ENCODE measurements at places on chromosomes 11 and 22. TPM values are rescaled to one million over a fixed set of nuclear protein-coding genes. Genes with fewer than 3 reads are reported as not detected.
A peak's percentile ranks its signal among the peaks of the same experiment; 100 is the strongest.

DNA sequence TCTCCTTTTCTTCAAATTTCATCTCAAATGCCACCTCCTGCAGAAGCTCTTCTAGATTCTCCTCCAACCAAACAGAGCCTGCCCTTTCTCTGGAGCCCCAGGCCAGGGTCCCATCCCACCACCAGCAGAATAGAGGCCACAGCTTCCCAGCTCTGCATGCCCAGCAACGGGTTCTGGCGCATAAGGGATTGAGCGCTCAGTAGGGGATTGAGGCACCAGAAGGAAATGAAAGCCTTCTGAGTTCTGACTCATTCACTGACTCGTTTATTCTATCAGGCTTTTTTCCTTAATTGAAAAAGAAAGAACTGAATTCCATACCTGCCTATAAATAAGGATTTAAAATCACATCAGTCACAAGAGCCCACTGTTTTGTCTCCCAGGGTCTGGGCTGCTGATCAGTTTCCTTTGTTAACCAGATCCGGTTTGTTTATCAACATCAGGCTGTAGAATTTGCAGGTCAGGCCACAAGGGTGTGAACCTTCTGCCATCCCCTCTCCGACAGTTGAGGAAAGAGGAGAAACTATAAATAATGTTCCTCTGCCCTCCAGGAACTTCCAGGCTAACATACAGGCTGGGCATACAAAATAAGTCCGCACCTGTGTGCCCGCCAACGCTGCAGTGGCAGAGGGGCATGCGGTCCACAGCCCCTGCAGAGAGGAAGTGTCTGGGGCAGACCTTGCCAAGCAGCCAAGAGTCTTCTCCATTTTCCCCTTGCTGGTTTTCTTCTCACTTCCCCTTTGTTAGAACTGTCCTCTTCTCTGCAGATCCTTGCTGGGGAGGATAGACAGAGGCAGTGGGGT lies 63.5 kb upstream of the PRDM11 start:
- no peaks in the 10 kb centered on the region for H3K27me3 ChIP-seq
- H3K27ac ChIP-seq: peak overlapping the region; percentile 44
- DNase-seq: peak; percentile 69
- no peak overlapping the region for H3K4me3 ChIP-seq
- H3K36me3 ChIP-seq: no peaks in the 10 kb centered on the region

- H3K4me3 ChIP-seq: no peak overlapping the region
- peak; percentile 83 for DNase-seq
- no peaks in the 10 kb centered on the region for H3K36me3 ChIP-seq
- no peak overlapping the region for H3K27ac ChIP-seq
Measured at GRCh38 chr11:32809313-32809712, 14.9 kb upstream of the CCDC73 start.

Gene HOATZ
- polyA plus RNA-seq: not detected

GRCh38 chr11:78748918-78749690 lies 174.4 kb upstream of the NARS2 start:
- no peaks in the 10 kb centered on the region for H3K27me3 ChIP-seq
- no peaks in the 10 kb centered on the region for H3K36me3 ChIP-seq
- no peaks in the 10 kb centered on the region for H3K4me1 ChIP-seq
- H3K4me3 ChIP-seq: no peak overlapping the region
- no peak overlapping the region for H3K27ac ChIP-seq

DNA sequence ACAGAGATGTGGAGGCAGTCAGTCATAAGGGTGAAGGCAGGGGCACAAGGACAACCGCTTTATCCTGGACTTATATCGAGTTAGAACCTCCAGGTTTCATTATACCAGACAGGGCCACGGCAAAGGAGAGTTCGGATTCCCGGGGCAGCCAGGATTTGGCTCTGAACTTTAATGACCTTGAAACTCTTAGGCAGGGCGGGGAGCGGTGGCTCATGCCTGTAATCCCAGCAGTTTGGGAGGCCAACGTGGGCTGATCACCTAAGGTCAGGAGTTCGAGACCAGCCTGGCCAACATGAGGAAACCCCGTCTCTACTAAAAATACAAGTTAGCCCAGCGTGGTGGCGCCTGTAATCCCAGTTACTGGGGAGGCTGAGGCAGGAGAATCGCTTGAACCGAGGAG lies 1.1 kb upstream of the MYRF start:
- DNase-seq: no peak
- no peak overlapping the region for H3K27ac ChIP-seq
- peaks cover 4% of the 10 kb centered on the region for H3K27me3 ChIP-seq
- no peaks in the 10 kb centered on the region for H3K36me3 ChIP-seq

DNA sequence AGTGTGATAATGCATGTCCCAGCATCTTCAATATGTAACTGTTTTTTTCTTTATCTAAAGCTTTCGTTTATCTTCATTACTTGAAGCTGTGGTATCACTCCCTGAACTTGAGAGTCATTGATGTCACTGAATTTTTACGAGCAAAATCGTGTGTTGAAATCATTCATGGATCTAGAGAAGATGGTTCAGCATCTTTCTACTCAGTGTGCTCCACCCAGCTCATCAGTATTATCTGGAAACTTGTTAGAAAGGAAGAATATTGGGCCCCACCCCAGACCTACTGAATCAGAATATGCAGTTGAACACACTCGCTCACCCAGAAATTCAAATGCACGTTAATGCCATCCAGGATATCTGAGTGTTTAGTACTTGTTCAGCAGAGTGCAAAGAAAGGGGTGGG lies 8.3 kb downstream of the CDON start:
- no peak for DNase-seq
- no peaks in the 10 kb centered on the region for H3K36me3 ChIP-seq
- no peak overlapping the region for H3K27ac ChIP-seq
- H3K27me3 ChIP-seq: no peaks in the 10 kb centered on the region

Gene NRIP3
- polyA plus RNA-seq: 3.9 TPM

DNA sequence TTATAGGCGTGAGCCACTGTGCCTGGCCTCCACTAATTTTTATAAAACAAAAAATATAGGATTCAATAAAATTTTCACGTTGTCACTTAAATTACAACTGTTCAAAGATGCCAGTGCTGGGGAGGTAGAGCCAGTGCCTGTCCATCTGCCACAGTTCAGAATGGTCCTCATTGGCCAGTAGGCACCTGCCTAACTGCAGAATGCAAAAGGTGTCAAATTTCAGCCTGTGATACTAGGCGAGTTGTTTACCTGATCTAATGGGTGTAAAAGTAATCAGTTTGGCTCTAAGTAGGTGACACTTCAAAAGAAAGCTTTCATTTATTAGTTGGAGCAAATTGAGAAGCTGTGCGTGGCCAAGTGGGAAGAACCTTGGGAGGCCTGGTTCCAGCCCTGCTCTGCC lies 2.4 kb downstream of the SMARCB1 start:
- H3K4me3 ChIP-seq: no peak overlapping the region
- H3K36me3 ChIP-seq: peaks cover 9% of the 10 kb centered on the region
- no peak for DNase-seq

Gene KCNJ1
- polyA plus RNA-seq: 0.19 TPM

GRCh38 chr11:15629690-15630321 lies 515.1 kb downstream of the INSC start:
- H3K27me3 ChIP-seq: no peaks in the 10 kb centered on the region
- H3K27ac ChIP-seq: no peak overlapping the region
- H3K4me1 ChIP-seq: no peaks in the 10 kb centered on the region
- no peak overlapping the region for H3K4me3 ChIP-seq
- no peak for DNase-seq
- no peaks in the 10 kb centered on the region for H3K36me3 ChIP-seq

- no peak overlapping the region for H3K27ac ChIP-seq
- no peak for DNase-seq
- H3K4me1 ChIP-seq: no peaks in the 10 kb centered on the region
- no peaks in the 10 kb centered on the region for H3K27me3 ChIP-seq
- no peak overlapping the region for H3K4me3 ChIP-seq
- no peaks in the 10 kb centered on the region for H3K36me3 ChIP-seq
Measured at GRCh38 chr11:17774232-17775034, 39.9 kb downstream of the KCNC1 start.
